NAMALWA (cell line): ENCODE measurements at places on chromosomes 7 and 10.

DNA sequence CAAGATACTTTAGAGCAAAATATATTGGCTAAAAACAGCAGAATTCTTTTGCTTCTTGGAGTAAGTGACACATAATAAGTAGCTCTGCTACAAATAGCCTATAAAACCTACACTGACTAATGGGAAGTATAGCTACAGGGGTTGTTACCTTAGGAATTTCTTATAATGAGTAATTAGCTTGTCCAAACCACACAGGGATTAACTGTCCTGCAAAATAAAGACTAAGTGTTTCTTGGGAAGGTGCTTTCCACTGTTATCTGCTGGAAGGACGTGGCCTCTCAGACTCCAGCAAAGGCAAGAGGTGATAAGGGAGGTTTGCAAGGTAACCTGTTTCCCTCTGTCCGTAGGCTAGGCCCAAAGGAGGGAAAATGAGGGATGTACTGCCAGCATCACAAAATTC is 302.4 kb downstream of the DOCK4 start:
- no peak for DNase-seq

- DNase-seq, result no peak
These were observed 131.4 kb upstream of the PDLIM1 start for GRCh38 chr10:95422233-95422632.

GRCh38 chr7:70456719-70457118 is 675.2 kb upstream of the GALNT17 start:
- DNase-seq, result peak; percentile 83

GRCh38 chr7:101562531-101563197 is 66.4 kb downstream of the MYL10 start:
- no peak for DNase-seq

GRCh38 chr10:17675638-17676037 is 31.7 kb downstream of the STAM start:
- no peak for DNase-seq

DNA sequence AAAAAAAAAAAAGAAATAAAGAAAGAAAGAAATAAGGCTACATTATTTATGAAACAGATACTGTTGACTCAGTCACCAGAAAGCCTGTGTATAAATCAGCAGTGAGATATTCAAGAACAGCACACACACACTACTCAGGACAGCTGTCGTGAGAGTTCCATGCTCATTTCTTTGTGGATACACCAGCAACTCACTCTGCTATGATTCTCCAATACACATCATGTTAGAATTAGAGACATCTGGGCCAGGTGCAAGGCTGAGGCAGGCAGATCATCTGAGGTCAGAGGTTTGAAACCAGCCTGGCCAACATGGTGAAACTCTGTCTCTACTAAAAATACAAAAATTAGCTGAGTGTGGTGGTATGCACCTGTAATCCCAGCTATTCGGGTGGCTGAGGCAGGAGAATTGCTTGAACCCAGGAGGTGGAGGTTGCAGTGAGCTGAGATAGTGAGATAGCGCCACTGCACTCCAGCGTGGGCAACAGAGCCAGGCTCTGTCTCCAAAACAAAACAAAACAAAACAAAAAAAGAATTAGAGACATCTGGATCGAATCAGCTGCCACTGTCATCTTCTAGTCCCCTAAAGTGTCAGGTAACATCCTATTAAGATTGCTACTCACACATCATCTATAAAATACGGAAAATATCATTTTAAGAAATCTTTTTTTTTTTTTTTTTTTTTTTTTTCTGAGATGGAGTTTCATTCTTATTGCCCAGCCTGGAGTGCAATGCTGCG is 11.2 kb upstream of the NUPR2 start:
- DNase-seq, result peak; percentile 20

DNA sequence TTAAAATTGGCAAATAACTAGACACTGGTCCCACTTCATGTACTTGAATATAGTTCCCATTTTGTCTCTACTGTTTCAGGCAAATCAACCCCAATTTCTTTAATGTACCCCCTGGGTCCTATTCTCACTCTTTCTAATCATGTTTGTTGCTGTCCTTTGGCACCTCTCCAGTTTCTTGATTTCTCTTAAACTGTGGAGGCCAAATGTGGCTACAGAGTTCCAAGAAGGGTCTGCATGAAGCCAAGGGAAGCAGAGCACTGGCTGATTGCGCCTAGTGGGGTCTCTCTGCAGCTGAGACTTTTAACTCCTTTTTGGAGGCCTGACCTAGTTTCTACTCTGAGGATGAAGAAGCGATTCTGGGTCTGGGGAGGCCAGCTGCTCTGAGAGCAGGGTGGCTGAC is 6.7 kb upstream of the ADAM12 start:
- DNase-seq, result no peak

DNA sequence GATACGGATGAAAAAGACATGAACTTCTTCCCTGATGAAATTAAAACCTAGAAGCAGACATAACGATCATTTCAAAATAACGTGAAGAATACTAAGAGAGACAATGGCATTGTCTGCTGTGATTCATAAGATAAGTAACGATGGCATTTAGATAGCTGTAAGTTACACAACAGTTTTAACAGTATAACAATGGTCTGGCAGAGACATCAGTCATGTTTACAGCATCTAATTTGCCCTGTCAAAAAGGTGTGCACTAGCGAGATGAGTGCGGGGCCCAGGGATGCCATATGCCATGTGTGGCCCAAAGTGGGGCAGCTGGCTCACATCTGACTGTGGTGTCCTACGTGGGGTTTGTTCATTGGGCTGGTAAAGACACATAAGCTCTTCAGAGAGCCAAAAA is 55.7 kb upstream of the RHEB start:
- no peak for DNase-seq

DNA sequence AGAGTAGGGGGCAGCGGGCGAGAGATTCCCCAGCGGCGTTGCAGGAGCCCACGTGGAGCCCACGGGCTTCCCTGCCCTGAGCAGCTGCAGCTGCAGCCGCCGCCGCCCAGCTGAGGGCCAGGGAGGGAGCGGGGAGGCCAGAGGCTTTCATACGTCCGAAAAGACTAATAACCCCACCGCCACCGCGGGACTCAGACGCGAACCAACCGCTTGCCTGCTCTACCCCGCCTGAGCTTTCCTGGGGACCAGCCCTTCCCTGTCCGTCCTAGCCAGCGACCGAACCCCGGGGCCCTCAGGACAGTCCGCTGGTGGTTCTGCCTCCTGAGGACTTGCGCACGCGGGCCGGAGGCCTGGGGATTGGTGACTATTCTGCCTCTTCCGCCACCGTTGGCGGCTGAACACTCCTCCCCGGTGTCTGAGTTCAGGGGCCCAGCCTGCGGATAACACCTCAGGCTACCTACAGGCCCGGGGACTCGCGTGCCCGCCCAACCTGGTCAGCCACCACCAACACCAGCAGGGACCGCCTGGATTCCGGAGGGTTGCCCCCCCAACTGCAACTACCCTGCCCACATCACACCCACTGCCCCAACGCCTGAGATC is 18.4 kb downstream of the IFT22 start:
- no peak for DNase-seq

GRCh38 chr10:89952325-89952724 is 250.9 kb downstream of the KIF20B start:
- DNase-seq, result no peak

GRCh38 chr7:98399890-98400541 is 874 bp downstream of the BAIAP2L1 start:
- no peak for DNase-seq

- no peak for DNase-seq
These were observed 48.8 kb upstream of the CAMK2B start for GRCh38 chr7:44374007-44374763.

GRCh38 chr7:111083413-111083812 is 7.5 kb upstream of the LRRN3 start:
- DNase-seq, result peak; percentile 85

DNA sequence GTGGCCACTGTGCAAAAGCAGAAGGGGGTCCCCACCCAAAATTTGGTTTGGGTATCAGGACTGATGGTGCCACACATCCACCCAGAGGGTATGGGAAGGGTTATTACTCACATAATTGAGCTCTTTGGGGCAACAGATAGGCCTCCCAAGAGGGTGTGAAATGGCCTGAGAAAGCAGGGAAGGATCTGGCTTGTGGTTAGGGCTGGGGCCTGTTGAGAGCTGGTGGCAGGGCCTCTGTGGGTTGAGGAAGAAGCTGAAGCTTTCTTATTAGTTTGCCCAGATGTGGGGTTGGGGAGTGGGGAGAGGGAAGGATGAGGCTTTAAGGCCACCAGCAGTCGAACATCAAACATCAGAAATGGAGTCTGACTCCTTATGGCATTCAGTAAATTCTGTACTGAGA is 18.3 kb upstream of the MKI67 start:
- no peak for DNase-seq

DNA sequence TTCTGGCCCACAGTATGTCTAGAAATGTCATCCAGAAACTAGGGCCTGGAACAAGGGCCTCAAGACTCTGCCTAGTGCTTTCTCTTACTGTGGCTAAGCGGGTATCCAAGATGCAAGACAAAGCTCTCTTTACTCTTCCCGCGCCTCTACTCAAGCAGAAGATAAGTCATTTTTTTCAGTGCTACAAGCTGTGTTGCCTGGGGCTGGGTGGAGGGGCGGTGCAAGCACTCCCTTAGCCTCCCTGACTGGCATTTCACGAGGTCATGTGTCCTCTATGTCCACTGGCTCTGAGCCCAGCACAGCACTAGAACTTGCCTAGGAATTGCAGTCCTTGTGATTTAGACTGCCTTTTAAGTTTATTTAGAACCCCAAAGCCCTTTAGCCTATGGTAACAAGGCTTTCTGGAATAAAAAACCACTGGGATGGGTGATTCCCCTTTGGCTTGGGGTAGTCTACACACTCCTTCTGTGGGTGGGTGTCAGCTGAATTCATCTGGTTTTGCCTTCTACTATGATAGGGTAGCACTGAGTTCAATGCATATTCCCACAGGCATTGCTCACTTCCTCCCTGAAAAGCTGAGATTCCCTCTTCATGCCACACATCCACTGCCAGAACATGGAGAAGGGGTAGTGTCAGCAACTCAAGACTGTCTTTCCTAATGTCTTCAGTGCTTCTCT is 371.8 kb upstream of the KCND2 start:
- DNase-seq, result no peak

DNA sequence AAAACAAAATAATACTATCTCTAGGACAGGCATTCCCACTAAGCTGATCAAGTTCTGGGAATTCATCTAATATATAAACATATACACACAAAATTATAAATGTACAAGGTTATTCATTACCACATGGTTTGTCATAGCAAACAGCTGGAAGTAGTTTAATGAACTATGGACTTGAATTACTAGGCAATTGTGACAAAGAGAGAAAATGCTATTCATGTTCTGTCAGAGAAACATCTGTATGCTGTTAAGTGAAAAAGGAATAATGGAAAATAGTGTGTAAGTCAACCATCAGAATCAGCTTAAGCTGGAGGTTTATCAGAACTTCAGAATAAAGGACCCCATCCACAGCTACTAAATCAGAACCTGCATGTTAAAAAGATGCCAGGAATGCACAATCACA is 2.8 kb downstream of the ZNF248 start:
- no peak for DNase-seq

DNA sequence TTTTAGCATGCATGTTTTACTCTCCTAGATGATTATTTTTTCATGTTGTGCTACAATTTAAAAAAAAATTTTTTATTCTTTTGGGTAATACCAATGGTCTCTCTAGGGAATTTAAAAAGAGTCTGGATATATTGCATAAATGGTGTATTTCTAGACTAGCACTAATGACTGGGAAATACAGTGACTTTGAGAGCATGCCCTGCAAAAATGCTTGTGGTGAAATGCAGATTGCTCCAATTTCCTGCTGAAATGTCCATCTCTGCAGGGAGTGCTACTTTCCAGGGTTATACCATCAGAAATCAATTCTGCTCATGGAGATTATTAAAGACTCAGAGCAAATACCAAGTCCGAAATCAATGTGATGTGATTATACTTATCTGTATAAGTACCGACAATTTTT is 186.1 kb downstream of the PRKG1 start:
- no peak for DNase-seq

- DNase-seq, result no peak
These were observed 93.2 kb upstream of the SAMD8 start for GRCh38 chr10:75018251-75018650.

GRCh38 chr10:22736134-22736533 is 21.8 kb upstream of the PIP4K2A start:
- DNase-seq, result no peak

GRCh38 chr10:194281-194680 is 59.0 kb downstream of the ZMYND11 start:
- DNase-seq, result no peak

GRCh38 chr10:3393958-3394357 is 221.4 kb upstream of the PITRM1 start:
- DNase-seq, result no peak

GRCh38 chr10:13238271-13239077 is 4.3 kb upstream of the UCMA start:
- DNase-seq, result no peak

DNA sequence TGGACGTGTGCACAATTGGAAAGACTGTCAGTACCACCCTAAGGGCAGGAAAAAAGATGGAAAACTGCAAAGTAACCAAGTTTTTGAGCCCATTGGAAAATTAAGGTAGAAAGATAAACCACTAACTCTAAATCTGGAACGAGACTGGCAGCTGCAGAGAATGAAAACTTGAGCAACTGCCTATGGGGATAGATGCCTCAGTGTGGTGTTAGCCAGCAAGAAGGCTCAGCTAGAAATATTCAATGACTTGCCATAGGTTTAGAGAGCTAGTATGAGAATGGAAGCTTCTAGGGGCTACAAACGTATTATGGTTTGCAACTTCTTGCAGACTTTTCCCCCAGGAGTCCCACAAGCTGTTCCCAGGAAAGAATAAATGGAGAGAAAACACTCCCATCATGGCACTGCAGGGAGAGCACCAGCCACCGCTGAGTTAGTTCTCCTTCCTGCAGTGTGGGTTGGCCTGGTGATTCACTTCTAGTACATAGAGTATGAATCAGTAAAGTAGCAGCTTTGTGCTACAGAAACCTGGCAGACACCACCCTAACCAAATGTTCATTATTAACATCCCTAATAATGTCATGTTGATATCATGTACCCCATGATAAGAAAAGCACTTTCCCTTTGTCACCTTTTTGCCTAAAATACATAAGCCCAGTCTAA is 372.4 kb upstream of the VWC2 start:
- no peak for DNase-seq
